ENCODE measurements at places on chromosomes 2 and 18.
A peak's percentile ranks its signal among the peaks of the same experiment; 100 is the strongest.

GRCh38 chr2:88254437-88255091, 84.4 kb downstream of the THNSL2 start:
- DNase-seq = no peak

DNA sequence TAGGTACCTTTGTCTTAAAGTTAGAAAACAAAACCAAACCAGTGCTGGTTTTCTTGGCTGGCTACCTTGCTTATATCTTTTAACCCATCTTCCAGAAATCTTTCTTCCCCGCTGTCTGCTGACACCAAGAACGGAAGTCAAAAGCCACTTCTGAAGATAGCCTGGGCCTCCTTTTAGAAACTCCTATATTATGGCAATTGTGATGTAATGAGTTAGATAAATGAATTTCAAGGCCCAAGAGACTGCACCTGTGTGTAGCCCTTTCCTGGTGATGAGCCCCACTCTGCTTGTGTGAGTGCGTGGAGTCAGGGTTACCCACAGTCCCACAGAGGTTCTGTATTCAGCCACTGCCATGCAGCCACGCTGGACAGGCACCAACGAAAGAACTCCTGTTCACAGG, 60.7 kb downstream of the ARMC9 start:
- DNase-seq = no peak

DNA sequence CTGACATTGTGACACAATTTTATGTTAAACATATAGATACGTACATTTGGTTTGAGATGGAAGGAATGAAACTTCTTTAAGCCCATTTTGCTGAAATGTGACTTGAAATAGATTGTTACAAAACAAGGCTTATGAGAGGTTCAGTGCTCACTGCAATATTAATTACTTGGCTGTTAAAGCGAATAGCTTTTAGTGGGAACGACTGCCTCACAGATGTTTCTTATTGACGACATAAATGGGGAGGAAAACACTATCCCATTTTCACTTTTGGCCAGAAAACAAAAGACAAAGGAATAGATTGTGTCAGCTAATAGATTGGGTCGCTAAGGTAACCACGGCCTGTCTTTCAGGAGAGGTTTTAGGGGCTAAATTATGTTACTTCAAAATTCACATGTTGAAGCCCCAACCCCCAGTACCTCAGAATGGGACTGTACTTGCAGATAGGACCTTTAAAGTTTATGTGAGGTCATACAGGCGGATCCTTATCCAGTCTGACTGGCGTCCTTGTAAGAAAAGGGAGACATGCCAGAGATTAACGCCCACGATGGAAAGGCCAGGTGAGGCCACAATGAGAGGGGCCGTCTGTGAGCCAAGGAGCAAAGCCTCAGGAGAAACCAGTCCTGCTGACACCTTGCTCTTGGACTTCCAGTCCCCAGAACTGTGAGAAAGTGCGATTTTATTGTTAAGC, 10.8 kb downstream of the INPP1 start:
- DNase-seq = no peak

DNA sequence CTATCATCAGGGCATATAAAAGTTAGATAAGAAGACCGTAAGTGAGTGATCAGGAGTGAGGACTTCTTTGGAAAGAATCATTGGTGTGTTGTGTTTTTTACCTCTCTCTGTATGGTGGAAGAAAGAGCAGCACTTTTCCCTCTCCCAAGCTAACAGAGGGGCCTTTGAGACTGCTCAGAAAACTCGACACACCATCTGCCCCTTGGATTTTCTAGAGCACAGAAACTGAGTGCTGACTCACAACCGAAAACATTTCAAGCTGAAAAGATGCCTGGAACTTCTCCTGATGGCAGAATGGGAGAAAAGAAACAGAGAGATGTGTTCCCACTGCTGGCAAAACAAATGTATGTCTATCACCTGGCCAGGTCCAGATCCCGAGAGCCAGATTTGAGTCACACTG, 156.6 kb downstream of the DNAH7 start:
- no peak for DNase-seq

DNA sequence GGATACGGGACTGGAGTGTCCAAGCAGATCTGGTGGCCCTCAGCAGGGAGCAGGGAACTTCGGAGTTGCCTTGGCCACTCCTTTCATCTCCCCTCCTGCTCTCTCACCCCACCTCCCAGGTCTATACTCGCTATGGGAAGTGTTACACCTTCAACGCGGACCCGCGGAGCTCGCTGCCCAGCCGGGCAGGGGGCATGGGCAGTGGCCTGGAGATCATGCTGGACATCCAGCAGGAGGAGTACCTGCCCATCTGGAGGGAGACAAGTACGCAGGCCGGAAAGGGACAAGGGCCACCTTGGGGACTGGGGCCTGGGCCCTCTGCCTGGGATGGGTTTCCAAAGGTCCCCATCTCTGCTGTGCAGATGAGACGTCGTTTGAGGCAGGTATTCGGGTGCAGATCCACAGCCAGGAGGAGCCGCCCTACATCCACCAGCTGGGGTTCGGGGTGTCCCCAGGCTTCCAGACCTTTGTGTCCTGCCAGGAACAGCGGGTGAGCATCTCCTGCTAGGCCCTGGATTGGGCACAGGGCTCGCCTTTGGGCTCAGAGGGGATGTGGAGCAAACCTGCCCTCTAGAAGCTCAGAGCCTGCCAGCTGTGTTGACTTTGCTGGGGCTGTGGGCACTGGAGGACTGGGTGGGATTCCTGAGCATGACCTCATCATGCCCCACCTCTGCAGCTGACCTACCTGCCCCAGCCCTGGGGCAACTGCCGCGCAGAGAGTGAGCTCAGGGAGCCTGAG, 11.8 kb downstream of the CHPF start:
- DNase-seq = no peak

DNA sequence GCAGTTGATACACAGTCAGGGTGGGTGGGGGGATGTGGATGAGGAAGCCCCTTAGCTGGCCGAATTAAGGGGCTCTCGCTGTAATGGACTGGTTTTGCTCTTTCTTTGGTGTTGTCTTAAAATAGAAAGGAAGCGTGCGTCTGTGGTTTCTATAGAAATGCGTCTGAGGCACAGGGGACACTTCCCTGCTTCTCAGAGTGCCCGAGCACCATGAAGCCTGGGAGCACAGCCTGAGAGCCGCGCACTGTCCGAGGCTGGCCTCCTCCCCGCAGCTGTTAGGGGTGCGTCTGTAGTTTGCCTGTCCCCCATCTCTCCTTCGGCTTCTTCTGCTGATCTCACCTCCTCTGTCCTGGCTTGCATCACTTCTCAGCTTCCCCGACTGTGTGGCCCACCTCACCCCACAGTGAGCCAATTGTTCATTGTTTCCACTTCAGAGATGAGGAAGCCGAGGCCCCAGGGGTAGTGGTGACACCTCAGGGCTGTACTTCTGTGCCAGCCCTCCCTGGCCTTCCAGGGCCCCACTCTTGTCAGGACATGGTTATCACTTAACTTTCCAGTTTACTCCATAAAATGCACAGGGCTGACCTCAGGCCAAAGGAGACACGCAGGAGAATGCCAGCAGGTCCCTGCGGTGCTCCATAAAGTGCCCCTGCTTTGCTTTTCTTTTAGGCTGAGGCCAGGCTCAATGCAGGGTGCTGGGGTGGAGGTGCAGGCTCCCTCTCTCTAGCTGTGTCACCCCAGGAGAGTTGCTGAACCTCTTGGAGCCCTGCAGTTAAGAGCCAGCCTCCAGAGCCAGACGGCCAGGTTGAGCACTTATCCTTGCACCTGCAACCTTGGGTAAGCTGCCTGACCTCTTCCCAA, 210.6 kb downstream of the SEPTIN10 start:
- no peak for DNase-seq

DNA sequence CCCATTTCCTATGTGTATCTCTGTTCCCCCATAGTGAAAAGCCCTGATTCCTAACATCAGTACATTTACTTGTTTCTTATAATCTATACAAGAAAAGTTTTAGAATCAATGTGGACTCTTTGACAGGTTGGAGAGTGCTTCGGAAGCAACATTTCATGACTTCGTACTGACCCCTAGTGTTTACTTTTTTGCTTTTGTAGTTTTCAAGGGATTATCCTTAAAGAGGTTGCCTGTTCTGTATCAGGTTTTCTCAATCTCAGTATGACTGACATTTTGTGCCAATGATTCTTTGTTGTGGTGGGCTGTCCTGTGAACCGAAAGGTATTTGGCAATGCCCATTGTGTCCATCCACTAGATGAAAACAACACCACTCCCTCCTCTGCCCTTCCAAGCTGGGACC, 43.3 kb upstream of the SERPINB2 start:
- DNase-seq = no peak

GRCh38 chr2:116435648-116436047, 1378.8 kb upstream of the DDX18 start:
- DNase-seq = no peak

GRCh38 chr2:99615247-99615771, 125.5 kb upstream of the REV1 start:
- DNase-seq = no peak

DNA sequence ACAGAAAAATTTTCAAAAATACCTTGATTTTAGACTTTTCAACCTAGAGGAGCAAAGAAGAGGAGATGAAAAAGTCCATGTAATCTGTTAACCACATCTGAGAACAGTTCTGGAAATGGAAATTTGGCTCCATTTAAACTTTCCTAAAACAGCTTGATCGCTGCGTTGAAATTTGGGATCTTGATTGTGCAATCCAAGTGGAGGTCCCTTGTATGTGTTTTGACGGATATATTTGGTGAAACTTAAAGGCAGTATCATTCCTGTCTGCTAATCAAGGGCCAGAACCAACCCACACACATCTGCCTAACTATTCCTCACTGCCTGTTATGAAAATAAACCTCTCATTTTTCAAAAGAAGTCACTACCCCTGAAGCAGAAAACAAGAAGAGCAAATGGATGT, 46.6 kb downstream of the SPATS2L start:
- no peak for DNase-seq

DNA sequence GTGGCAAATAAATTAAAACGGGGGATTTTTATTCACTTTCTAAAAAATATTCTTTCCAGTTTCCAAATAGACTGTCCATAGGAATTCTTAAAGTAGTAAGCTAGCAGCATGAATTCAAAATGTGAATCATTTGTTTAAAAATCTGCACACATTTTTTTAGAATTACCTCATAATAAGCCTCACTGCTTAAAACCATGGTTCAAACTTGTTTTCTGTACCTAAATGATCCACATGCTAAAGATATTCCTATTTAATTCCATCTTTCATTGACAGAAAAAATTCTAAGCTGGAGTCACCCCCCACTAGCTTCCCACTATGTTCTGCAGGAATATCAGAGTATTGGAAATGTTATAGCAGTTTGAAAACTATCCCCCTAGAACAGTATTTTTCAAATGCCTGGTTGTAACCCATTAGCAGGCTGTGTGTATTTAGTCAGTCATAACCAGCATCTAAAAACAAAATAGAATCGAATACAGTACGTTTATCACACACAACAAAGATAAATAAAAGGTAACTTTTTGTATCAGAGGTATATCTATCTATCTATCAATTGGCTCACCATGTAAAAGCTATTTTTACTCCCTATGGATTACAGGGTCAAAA, 11.2 kb upstream of the IKZF2 start:
- no peak for DNase-seq

- peak; percentile 36 for DNase-seq
Observed at GRCh38 chr2:33598561-33599174, 431 bp downstream of the FAM98A start.

GRCh38 chr18:22827216-22827615, 105.9 kb upstream of the RBBP8 start:
- no peak for DNase-seq

DNA sequence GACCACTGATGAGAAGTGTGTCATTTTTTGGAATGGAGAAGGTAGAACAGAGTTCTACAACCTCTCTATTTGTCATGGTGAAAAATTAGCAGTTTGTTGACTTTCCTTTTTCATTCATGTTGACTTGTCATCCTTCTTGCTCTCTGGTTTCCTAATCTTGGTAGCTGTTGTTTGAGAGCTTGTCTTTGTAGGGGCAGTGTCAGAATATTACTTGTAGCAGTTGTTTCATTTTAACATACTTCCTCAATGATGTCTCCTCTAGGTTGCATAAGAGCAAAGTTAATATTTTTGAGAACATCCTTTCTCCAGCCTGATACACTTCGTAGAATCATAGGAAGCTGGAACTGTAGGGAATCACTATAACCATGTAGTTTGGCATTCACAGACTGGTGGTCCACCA, 368.2 kb upstream of the FANCL start:
- no peak for DNase-seq

DNA sequence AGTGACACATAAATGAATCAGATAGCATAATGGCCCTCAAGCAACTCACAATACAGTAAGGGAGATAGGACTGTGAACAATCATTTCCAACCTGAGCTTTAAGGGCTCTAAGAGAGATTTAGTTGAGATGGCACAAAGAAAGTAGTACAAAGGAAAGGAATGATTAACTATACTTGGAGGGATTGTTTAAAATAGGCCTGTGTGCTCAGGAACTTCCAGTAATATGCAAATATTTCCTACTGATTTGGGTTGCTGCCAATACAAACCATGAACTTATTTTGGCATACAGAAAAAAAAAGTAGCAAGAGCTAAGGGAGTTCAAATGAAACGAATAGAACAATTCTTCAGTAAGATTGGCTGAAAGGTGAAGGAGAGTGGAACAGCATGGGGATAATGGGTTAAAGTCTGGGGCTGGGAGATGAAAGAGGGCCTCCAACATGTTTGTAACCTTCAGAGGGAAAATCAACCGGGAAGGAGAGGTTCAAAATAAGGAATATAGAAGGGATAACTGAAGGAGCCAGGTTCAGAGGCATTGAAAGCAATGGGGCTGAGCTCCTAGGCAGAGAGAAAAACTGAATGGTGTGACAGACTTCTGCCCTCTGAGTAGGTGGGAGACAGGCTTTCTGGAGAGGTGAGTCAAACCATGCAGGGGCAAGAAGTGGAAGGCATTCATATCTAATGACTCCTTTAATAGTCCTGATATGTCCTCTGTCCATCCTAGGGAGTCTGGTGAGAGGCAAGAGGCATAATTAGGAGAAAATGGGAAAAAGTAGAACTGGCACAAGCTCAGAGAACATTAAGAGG, 83.5 kb downstream of the DNAH7 start:
- no peak for DNase-seq

DNA sequence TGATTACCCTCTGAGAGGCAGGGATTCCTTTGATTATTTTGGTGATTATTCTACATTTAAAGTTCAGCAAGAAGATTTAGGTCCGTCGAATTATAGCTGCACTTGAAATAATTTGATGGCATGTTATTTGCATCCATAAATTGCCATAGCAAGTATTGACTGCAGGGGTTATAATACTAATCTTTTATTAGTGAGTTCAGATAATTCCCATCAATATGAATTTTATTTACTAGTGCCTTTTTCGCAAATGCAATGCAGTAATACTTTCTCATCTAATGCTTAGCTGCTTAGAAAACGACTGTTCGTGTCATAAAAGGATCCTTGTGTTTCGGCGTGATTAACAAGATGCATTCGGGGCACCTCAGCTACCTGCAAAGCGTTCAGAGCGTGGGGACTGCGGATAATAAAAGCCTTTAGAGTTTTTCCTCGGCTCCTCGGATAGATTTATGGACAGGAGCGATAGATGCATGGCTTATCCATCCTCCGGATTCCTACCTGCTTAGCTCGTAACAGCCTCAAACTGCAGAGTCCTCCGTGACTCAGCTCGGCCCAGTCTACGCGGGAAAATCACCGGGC, 2.5 kb upstream of the GBX2 start:
- no peak for DNase-seq

- no peak for DNase-seq
Observed at GRCh38 chr2:117771969-117772630, 42.4 kb upstream of the DDX18 start.

GRCh38 chr2:75076088-75076487, 117.6 kb downstream of the POLE4 start:
- DNase-seq = no peak

- DNase-seq = no peak
Observed at GRCh38 chr2:43013821-43014345, 212.5 kb downstream of the ZFP36L2 start.

GRCh38 chr2:176080540-176081375, 3.0 kb downstream of the EVX2 start:
- DNase-seq = no peak

All from CD4-positive, alpha-beta T cell treated with Interleukin-6 for 4 hours (primary cell).